ENCODE measurements at places on chromosomes 2 and 18. TPM values are rescaled to one million over a fixed set of nuclear protein-coding genes. Genes with fewer than 3 reads are reported as not detected.

GRCh38 chr2:105885456-105885855 lies 140.7 kb downstream of the NCK2 start:
- no peak for DNase-seq

GRCh38 chr2:34308140-34308539 lies 709.0 kb upstream of the FAM98A start:
- DNase-seq = no peak

DNA sequence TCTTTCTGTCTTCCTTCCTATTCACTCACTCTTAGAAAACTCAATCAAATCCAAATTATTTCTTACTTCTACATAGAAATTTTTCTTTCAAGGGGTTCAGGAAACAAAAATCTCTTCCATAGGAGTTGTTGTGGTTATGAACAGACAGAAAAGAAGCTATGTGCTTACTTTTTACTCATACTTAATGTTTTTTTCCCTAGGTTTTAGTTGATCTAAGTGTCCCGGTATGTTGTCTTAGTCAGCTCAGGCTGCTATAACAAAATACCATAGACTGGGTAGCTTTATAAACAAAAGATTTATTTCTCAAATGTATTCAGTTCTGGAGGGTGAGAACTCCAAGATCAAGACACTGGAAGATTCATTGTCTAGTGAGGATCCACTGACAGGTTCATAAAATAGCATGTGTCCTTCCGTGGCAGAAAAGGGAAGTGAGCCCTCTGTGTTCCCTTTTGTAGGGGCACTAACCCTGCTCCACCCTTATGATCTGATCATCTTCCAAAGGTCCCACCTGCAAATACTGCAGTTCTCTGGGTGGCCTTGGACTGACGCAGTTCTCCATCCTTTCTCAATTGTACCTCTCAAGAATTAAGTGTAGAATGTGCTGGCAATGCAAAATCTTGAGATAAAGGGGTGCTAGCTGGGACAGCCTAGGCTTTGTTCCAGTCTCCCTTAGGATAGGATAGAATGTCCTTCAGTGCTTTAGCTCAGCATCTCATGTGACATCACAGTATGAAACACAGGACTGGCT lies 14.4 kb upstream of the VRK2 start:
- no peak for DNase-seq

DNA sequence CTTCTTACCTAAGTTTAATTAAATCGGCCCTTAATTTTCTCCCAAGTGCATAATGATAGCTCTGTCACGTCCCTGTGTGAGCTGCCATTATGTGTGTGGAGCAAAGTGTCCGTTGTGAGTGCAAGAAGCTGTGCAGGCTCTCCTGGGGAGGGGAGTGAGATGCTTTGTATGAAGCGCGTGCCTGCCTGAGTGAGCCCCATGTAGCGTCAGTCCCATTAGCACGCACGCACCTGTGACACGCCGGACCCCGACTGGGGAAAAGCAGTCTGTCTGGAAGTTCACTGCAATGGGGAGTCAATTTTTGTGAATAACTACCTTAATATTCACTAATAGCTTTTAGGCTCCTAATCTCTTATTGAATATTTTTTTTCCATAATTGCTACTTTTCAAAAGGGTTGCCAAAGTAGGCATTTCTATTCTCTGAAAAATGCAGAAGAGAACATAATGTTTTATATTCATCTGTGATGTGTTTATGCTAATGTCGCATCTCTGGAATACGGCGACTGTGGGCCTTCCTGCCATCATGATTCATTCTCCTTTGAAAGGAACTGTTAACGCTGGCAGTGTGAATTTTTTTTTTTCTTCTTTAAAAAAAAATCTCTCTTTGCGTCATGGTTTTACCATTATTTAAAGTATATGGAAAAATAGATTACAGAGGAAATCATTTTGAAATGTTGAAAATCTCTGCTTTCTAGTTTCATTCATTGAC lies 157.7 kb downstream of the COL4A4 start:
- no peak for DNase-seq

DNA sequence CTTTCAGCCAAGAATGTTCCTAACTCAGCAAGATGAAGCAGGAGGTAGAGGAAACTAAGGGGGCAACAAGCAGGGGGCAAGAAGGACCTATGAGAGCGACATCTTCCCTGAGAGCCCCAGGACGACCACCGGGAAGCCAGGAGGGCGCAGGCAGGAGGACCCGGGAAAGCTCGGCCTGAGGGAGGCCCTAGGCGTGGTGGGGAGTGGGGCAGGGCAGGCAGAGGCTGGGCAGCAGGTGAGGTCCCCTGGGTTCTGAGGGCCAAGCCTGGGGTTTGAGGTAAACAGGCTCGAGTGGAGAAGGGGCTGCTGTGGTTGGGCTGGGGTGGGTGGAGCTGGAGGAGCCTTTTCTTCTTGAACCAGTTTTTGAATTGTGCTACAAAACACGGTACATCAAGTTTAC lies 1.3 kb upstream of the ALPI start:
- DNase-seq = no peak

DNA sequence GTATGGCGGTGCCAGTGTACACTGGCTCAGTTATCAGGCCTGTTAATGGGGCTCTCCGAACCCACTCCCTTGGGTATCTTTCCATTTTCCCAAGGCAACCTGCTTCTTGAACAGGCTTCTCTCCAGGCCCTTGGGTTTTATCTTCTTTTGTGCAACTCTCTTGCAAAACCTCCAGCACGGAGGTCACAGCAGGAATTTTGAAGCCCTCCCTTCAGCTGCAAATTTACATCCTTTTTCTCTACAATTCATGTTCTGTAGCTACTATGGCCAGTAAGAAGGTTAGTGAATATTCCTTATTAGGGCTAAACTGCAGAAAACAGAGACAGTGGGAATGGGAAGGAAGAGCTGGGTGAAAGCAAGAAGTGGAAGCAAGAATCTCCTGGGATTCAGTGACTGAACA lies 10.4 kb upstream of the NPAS2 start:
- no peak for DNase-seq

GRCh38 chr2:216960671-216961268 lies 100.9 kb upstream of the TNP1 start:
- no peak for DNase-seq

DNA sequence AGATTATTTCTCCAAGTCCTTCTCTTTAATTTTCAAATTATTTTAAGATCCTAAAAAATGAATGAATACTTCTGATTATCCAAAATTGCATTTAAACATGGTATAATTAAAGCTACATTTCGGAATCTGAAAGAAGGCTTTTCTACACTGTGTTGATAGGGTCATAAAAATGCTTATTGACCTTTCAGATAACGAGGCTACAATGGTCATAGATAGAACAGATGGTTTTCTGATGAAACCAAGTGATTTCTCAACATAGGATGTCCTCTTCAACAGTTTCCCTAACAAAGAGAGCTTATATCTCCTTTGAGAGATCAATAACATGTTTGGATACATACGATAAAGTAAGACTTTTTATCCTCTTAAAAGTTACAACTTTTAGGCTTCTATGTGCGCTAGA lies 201.1 kb downstream of the PTH2R start:
- DNase-seq = no peak

- peak; percentile 71 for DNase-seq
Observed at GRCh38 chr2:179268277-179268925, 3.8 kb upstream of the SESTD1 start.

GRCh38 chr2:212428681-212429478 lies 109.7 kb downstream of the ERBB4 start:
- no peak for DNase-seq

DNA sequence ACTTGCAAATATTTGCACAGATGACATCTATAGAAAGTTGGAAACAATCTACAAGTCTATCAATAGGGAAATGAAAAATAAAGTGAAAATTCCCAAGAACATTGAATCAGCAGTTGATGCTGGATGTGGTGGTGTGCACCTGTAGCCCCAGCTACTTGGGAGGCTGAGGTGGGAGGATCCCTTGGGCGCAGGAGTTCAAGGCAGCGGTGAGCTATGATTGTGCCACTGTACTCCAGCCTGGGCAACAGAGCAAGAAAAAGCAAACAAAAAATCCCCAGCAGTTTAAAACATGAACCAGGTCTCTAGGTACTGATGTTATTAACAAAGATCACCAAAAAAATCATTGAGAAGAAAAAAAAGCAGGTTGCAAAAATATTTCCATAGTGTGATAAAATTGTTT lies 15.4 kb upstream of the NDUFV2 start:
- DNase-seq = no peak

GRCh38 chr18:59779979-59780378 lies 82.8 kb upstream of the CCBE1 start:
- no peak for DNase-seq

DNA sequence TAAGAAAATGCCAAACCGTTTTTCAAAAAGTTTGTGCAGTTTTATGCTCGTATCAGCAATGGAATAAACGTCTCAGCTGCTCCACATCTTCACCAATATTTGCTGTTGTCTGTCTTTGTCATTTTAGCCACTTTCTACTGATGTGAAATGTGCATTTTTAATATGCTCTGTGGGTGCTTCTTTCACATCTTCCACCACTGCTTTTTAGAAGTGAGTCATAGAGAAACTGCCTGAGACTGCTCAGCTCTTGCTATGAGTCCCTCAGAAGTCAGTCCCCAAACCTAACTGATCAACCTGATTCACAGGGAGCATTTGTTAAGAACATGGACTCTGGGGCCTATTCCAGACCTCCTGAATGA lies 41.0 kb upstream of the EPC2 start:
- no peak for DNase-seq

- DNase-seq = no peak
Observed at GRCh38 chr2:190519975-190520767, 14.4 kb downstream of the NEMP2 start.

DNA sequence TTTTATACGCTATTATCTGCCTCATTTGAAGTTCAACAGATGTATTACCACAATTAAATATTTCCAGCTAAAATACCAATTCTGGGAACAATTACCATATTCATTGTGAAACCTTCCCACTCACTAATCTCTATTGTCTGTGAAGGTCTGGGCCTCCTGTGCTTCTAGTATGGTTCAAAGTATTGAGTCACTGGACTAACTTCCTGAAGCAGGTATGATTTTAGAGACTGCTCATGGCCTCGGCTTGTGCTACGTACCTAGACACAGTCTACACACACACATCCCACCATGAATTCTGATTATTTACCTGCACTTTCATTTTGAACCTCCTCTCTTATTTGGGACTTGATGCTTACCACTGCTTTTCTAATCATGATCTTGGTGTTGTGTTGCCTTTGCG lies 180.7 kb upstream of the EPHA4 start:
- DNase-seq = no peak

GRCh38 chr2:200730960-200731359 lies 80.8 kb upstream of the BZW1 start:
- DNase-seq = no peak

- no peak for DNase-seq
Observed at GRCh38 chr18:79552696-79553095, 126.9 kb upstream of the CTDP1 start.

- no peak for DNase-seq
Observed at GRCh38 chr2:46246790-46247189, 50.4 kb upstream of the EPAS1 start.

DNA sequence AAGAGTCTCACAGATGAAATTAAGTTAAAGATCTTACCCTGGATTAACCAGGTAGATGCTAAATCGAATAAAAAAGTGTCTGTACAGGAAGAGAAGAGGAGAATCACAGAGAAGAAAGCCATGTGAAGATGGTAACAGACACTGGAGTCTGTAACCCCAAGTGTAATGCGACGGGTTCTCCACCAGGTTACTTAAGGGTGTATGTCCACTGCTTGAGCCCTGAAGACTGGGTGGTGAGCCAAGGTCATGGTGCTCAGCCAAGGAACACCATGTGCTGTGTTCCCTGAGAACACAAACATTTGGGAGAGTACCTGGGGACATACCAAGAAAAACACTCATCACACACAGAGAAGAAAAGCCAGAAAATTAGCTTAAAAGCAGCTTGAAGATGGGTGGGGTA lies 8.2 kb upstream of the ACADL start:
- no peak for DNase-seq

DNA sequence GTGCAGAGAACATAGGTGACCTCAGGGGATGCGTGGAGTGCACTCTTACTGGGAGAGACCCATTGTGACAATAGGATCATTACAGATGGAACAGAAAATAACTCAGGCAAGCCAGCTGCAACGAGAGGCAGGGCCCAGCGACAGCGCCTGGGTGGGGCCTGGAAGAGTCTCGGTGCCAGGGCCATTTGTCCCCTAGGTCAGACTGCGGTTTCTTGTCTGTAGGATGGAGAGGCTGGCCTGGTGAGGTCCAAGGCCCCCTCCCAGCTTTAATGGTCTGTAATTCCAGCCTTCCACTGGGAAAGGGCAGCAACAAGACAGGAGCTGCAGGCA lies 208.6 kb upstream of the APCDD1 start:
- no peak for DNase-seq

- DNase-seq = peak; percentile 28
Observed at GRCh38 chr2:6073191-6074088, 381.3 kb downstream of the SOX11 start.

- DNase-seq = no peak
Observed at GRCh38 chr2:60379684-60380083, 173.8 kb downstream of the BCL11A start.

- DNase-seq = peak; percentile 5
Observed at GRCh38 chr18:34222307-34223163, 2.2 kb downstream of the NOL4 start.

DNA sequence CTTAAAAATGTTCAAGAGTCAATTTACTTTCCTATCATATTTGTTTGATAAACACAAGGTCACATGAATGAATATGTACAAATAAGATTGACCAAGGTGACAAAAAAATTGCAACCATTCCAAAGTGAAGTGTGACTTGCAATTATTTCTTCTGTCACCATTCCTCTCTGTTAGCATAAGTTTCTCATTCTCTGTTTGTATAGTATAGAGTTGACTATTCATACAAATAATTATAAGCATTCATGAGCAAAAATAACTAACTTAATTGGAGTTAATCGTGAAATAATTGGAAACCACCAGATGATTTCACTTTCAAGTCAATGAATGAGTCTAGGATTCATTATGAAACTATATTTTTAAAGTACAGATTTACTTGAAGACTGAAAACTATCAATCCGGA lies 42.1 kb downstream of the PGAP1 start:
- DNase-seq = no peak

DNA sequence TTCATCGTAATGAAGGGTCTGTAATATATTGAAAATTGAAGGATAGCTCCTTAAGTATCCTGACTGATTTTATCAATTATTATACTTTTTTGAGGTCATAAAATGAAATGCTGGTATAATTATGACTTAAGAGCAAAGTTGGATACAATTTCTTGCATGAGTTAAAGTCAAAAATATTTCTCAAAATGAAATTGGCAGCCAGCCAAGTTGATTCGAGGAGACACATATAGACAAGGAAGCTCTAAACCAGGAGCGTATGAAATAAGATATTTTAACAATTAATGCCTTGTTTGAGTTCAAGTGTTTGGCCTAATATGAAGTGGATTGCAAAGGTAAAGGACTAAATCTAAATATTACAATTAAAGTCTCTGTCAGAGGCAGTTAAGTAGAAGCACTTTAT lies 260.4 kb upstream of the DSEL start:
- DNase-seq = no peak

The FIGN gene
- 0.16 TPM for total RNA-seq

The RIT2 gene
- total RNA-seq = not detected

The RAD51AP2 gene
- total RNA-seq = not detected

The MRPL30 gene
- total RNA-seq = 59.7 TPM

The KIF5C gene
- total RNA-seq = 0.13 TPM

The RMC1 gene
- total RNA-seq = 21.1 TPM

The CD207 gene
- not detected for total RNA-seq

The G6PC2 gene
- not detected for total RNA-seq

The UGT1A3 gene
- total RNA-seq = not detected

The SERPINB10 gene
- not detected for total RNA-seq
